ENCODE measurements at places on chromosomes 6 and 20. TPM values are rescaled to one million over a fixed set of nuclear protein-coding genes. Genes with fewer than 3 reads are reported as not detected.

DNA sequence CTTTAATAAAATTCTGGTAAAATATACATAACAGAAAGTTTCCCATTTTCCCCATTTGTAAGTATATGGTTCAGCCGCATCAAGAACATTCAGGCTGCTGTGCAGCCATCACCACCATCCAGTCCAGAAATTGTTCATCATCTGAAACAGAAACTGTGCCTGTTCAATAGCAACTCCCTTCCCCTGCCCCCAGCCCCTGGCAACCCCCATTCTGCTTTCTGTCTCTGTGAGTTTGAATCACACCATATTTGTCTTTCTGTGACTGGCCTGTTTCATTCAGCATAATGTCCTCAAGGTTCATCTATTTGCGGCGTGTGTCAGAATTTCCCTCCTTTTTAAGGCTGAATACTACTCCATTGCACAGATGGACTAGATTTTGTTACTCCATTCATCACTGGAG, 19.1 kb downstream of the VSTM2L start:
- DNase-seq, result no peak

DNA sequence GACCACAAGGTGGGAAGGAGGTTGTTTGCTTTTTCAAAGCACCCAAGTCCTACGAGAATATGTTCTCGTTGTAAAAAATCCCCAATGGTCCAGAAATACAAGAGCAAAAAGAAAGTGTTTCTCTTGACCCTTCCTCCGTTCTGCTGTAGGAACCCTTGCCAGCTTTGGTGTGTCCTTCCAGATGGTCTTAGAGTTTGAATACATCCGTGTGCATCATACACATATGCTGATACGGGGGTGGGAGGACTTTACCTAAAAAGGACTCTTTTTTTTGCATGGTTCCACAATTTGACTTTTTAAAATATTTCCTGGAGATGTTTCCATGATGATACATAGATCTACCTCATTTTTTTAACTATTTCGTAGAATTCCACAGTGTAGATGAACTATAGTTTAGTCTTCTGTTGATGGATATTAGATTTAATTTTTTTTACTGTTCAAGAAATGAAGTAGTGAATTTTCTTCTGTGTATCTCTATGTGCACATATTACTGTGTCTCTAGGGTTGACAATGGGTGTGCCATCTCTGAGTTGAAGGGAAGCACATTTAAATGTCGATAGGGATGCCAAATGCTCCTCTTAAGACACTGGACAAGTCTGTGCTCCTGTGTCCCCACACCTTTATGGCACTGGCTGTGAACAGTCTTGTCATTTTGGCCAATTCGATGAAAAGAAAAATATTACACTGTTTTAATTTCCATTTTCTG, 182.1 kb upstream of the SNX9 start:
- DNase-seq, result no peak

- DNase-seq, result no peak
Measured at GRCh38 chr6:35557239-35557638, 44.5 kb upstream of the TULP1 start.

DNA sequence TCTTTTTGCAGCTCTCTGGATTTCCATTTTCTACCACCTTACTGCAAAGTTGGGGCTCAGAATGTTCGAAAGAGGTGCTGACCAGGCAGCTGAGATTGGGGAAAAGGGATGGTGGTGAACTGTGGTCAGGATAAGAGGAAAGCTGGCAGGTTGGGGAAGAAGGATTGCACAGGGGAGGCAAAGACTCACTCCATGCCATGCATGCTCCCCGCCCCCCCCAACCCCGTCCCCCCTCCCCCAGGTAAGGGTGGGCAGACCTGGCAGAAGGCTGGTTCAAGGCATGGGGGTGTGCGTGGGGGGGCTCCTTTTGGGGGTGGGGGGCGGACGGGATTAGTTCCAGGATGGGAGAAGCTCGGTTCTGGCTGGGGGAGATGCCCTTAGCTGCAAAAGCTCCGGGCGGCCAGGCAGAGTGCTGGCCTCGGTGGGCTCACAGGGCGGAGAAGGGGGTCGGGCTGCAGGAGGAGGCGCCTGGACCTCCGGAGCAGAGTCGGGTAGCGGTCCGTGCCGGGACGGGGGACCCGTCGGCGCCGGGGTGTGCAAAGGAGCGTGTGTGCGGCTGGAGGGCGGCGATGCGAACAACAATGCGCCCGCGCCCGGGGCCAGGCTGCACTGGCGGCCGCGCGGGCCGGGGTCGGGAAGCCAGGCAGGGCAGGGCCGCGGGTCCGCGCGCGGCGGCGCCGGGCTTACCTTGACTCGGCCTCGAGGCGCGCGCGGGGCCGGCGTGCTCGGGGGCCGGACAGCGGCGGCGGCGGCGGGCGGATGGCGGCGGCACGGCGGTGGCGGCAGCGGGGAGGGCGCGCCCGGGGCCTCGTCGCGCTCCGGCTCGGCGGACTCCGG, 880 bp downstream of the ADNP start:
- no peak for DNase-seq

- DNase-seq, result no peak
Measured at GRCh38 chr20:3889489-3890397, 556 bp downstream of the PANK2 start.

GRCh38 chr6:151147118-151147832, 92.5 kb upstream of the AKAP12 start:
- DNase-seq, result no peak

DNA sequence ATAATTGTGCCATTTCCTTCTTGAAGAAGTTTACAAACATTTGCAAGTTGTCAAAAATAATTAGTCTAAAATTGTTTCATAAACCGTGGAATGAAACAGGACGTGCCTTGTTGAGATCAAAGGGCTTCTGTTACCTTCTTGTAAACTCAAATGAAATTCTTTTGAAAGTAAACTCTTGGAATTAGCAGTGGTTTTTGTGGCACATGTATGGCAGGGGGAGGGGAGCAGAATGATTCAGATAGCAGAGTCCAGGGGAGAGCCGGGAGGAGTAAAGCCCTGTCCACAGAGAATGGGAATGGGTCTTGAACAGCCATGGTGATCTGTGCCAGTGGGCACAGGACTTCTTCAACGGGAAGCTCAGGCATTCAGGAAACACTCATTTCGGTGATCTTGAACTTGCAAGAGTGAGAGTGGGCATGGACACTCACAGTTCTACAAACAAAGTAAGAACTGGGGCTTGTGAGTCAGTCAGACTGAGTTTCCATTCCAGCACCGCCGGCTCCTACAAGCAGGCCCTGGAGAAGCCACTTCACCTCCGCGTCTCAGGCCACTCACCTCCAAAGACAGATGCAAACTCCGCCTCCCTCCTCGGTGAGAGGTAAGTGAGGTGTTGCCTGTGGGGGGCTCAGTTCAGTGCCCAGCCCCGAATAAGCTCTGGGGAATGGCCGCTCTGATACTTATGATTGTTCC, 143.1 kb downstream of the CDH26 start:
- DNase-seq, result no peak

DNA sequence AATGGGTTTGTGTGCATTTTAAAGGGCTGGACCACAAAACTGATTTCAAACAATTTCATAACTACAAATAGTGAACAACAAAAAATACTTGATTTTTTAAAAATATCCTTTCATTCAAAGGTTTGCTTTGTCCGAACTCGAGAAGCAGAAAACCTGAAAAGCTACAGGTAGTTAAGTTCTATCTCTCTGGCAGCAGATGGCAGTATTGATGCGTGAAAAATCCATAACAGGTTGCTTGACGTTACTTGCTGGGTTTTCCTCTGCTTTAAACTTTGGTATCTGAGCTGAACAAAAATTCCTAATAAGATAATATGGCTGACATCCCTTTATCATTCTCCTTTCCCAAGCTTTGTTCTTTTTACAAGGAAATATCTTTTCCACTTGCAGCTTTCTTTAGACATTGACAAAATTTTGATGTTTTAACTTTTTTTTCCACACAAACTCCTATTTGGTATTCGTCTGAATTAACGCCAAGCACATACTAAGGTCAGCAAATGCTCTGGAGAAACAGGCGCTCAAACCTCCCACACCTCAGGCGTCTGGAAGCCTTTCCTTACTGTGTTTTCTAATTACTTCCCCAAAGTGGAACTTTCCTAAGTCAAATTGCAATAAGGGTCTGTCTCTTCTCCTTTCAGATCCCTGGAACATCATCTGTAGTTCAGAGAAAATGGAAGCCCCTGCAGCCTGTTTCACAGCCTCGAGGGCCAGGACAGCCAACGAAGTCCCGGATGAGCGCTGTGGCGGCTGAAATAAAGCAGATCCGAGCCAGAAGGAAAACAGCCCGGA, 50.3 kb upstream of the GFRAL start:
- peak; percentile 61 for DNase-seq

GRCh38 chr6:33988121-33989015, 157.5 kb downstream of the GRM4 start:
- DNase-seq, result peak; percentile 46

GRCh38 chr20:60822699-60823607, 429.1 kb upstream of the CDH4 start:
- DNase-seq, result no peak

The IMPG1 gene
- polyA plus RNA-seq, result not detected

DNA sequence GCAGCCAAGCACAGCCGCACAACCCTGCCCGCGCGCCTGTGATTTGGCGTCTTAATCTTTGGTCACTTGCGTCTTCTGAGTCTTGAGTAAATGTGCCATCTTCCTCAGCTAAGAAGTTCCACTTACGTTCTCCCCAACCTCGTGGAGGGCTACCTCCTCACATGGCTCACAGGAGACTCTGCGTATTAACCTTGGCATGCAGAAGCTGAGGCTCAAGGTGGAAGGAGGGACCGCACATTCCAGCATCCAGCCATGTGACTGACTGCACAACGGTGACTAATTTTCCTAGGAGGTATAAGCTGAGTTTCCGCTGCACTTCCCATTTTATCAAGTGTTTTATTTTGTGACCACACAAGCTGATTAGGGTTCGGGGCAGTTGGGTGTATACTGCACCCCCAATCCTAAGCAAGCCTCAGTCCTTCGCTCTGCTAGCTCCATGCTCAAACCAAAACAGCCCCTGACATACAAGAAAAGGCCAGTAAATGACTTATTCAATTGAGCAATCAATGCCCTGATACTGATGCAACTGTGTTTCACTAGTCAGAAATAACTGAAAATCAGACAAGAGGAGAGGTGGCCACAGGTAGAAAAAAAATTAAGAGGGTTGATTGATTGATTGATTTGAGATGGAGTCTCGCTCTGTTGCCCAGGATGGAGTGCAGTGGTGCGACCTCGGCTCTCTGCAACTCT, 7.0 kb downstream of the BEND3 start:
- no peak for DNase-seq

DNA sequence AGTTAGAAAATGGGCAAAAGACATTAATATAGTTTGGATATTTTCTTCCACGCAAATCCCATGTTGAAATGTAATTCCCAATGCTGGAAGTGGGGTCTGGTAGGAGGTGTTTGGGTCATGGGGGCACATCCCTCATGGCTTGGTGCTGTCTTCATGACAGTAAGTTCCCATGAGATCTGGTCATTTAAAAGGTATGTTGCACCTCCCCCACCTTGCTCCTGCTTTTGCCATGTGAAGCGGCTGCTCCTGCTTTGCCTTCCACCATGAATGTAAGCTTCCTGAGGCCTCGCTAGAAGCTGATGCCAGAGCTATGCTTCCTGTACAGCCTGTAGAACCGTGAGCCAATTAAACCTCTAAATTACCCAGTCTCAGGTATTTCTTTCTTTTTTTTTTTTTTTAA, 16.3 kb upstream of the TMEM14A start:
- DNase-seq, result no peak

DNA sequence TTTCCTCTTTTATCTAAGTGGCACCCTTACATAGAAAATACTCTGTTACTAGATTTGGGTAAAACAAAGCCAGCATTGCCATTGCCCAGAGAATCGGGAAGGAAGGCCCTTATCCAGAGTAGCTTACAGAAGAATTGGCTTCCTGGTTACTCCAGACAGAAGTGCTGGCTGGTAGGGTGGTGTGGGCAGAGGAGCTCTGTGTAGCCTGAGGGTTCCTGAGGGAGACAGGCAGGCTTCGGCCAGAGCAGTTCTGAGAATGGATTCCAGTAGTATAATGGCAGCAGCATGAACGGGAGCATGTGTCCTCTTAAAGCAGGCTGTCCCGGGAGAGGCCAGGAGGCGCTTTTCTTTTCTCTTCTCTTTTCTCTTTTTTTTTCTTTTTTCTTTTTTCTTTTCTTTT, 11.9 kb downstream of the CUL9 start:
- DNase-seq, result no peak

DNA sequence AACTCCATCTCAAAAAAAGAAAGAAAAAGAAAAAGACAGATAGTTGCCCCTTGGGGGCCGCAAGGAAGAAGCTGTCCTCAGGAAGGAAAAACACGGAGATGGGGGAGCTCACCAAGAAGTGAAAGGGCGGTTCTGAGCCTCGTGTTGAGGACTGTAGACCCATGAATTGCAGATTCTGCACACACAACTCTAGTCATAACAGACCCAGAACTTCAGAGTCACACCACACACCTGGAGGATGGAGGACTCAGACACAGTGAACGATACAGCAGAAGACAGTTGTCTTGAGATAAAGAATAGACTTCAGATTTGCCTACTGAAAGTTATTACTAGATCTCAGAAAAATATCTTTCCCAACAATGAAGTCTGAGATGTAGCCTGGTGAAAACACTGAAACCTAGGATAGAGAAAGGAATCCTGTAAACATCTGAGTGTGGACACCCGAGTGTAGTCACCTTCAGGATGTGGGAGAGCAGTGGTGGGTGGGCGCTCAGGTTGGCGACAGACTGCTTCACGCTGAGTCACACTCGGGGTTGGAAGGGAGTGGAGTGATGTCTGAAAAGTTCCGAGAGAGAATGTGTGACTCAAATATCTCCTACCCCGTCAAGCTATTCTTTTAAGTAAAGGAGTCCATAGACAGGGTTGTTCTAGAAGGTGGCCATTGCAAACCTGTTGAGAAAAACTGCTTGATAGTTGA, 88.1 kb downstream of the MAP3K4 start:
- no peak for DNase-seq

The SLC22A1 gene
- 0.44 TPM for polyA plus RNA-seq

GRCh38 chr6:117477988-117478852, 4.3 kb upstream of the DCBLD1 start:
- DNase-seq, result no peak

The POPDC3 gene
- 0.37 TPM for polyA plus RNA-seq

DNA sequence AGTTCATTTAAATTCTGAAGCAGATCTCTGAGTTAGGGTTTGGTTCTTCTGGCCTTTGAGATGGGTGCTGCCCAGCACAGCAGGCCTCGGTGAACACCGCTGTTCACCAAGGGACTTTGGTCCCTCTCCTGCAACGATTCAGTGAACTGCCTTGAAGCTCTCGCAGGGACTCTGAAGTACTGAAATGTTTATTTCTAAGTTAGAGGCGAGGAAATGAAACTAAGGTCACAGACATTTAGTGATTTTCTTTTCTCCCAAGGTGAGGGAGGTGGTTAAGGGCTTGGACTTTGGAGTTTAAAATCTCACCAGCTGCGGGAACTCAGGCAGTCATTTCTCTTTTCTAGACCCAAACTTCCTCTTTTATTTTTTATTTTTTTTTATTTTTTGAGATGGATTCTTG, 26.2 kb downstream of the E2F3 start:
- DNase-seq, result no peak

- DNase-seq, result no peak
Measured at GRCh38 chr6:33927112-33927511, 123.3 kb upstream of the MLN start.

GRCh38 chr20:33653218-33653899, 8.8 kb upstream of the C20orf144 start:
- no peak for DNase-seq

GRCh38 chr6:128367437-128367836, 153.0 kb downstream of the PTPRK start:
- no peak for DNase-seq

Measured in urinary bladder (tissue), 4 donors.